Activated B cell treated with CpG ODN at 0.5 μM for 24 hours (primary cell): ENCODE measurements at places on chromosomes 5 and 9.

- no peak for DNase-seq
Measured at GRCh38 chr9:115520646-115521045, 402.7 kb upstream of the TNC start.

GRCh38 chr9:17739736-17740135, 160.9 kb downstream of the SH3GL2 start:
- DNase-seq = no peak

- no peak for DNase-seq
Measured at GRCh38 chr9:73038613-73039012, 85.8 kb upstream of the ALDH1A1 start.

- DNase-seq = no peak
Measured at GRCh38 chr9:110918316-110919049, 119.8 kb downstream of the LPAR1 start.

- DNase-seq = no peak
Measured at GRCh38 chr5:110338341-110339083, 388.0 kb downstream of the TMEM232 start.

GRCh38 chr9:84670138-84671041, 861 bp downstream of the NTRK2 start:
- no peak for DNase-seq

DNA sequence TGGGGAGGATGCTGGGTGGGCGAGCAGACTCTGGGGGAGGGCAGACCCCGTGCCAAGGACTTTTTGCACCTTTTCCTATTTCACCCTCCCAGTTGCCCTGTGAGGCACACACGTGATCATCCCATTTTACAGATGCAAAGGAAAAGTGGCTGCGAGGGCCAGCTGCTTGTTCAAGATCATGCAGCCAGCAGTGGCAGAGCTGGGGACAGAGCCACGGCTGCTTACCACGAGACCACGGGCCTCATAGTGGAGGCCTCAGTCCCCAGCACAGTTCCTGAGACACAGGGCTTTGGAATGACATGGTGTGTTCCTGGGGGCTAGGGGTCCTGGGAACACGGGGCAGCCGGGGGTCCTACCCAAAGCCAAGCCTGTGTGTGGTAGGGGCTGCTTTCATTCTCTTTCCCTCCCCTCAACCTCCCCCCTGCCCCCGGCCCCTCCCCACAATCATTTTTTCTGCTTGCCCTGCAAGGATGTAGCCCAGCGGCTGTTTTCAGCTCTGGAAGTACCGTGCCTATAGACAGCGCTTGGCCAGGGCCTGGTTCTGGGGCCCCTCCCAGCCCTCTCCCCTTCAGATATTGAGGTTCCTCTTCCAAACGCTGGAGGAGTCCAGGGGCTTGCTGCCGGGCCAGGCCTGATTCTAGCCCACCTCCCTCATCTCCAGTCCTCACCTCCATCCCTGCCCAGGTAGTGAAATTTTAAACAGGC, 58.5 kb upstream of the IER5L start:
- DNase-seq = no peak

DNA sequence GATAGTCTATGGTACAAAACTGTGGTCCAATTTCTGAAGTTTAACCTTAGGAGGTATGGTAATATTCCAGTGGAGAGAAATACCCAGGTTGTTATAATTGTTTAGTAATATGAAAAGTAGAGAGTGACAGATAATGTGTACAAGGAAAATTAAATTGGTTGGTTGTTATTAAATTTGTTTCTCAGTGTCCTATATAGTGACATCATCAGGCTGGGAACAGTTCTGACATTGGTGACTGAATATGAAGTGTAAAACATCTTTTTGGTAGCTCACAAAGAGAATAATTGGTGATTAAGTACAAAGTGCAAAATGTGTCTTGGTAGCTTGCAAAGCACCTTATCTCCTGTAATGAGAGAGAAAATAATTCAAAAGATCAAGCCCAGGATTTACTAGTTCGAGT, 1806.1 kb upstream of the CDH6 start:
- no peak for DNase-seq

DNA sequence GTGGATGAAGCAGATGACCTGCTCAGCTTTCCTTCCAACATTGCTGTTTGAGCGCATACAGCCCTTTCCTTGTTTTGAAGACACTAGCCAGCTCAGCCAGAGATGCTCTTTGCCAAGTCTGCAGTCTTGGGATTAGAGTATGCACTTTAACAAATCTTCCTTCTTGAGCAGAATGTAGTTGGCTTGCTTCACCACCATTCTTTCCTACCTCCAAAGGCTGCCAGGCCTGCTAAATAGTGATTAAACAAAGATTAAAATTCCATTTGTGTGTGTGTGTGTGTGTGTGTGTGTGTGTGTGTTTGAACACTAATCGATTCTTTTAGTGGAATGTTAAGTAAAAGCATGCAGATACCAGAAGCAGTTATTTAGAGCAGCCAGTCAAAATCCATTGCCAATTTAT, 97.6 kb downstream of the GALNT10 start:
- no peak for DNase-seq

DNA sequence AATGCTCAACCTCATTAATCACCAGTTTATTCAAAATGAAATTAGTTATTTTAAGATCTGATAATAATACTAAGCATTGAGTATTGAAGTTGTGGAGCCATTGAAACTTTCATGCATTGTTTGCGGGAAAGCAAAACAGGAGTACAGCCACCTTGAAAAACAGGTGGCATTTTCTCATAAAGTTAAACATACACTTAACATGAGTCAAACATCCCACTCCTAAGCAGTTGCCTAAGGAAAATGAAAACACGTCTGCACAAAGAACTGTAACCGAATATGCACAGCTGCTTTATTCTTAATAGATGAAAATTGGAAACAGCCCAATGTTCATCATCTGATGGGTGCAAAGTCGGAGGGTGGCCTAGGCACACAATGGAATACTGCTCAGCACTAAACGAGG, 177.3 kb downstream of the IRX2 start:
- no peak for DNase-seq

DNA sequence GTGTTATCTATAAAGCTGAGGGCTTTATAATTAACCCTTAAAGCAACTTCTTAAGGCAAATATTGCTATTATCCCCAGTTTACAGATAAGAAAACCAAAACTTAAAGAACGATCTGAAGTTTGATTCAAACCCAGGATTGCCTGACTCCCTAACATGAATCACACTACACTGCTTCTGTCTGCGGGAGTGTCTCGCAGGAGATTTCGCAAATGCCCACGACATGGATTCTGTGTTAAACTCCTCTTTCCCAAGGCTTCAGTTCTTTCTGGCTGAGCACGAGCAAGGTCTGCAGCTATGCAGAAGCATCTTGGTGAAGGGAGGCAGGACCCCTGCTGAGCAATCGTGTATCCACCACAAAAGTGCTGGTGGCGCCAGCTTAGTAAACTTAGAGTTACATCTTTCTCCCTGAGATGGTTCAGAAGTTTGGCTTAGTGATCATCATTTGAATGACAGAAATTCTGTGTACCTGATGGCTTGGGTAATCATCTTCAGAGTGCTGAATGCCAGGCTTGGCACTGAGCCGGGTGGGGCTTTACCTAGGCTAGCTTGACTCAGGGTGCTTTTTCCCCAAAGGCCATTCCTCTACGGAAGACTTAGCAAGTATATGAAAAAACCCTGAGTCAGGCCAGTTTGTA, 81.4 kb upstream of the PIK3R1 start:
- DNase-seq = no peak

GRCh38 chr9:115018547-115019435, 88.4 kb upstream of the TNFSF8 start:
- DNase-seq = no peak

- no peak for DNase-seq
Measured at GRCh38 chr5:128002425-128002824, 81.1 kb upstream of the SLC12A2 start.

DNA sequence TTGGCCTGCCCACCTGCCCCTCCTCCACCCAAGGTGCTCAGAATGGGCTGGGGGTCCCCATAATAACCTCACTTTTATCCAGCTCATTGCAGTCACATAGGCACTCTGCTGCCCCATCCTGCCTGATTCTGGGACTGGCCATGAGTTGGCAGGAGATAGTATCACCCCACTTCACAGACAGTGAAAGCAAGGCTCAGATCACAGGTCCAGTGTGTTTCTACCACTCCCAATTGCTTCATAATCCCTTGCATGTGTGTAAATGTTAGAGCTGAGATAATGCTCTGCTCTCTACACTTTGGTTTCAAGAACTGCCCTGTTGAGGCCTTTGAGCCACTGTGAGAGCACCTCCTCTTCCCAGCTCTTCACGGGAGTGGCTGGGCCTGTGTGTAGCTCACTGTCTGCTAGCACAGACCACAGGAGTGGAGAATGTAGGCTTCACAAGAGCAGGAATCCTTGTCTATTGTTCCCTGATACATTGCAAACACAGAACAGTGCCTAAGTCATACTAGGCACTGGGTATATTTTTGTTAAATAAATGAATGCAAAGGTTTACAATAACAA, 8.4 kb downstream of the PCYOX1L start:
- DNase-seq = no peak

DNA sequence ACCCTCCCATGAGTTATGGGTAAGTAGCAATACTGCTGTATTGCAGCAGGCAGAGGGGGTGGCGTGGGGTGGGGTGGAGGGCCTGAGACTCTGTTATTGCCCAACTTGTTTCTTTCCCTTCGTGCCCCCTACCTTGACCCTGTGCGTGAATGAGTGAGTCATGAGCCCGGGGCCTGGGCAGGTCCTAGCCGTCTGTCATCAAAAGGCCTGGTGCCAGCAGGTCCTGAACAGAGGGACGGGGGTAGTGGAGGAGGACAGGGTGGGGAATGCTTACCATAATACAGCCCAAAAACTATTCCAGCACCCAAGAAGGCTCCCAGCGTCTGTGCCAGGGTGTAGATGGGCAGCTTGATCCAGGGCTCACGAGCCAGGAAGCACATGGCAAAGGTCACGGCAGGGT, 4.3 kb downstream of the AQP3 start:
- no peak for DNase-seq

GRCh38 chr9:76654051-76654461, 110.2 kb upstream of the PCA3 start:
- no peak for DNase-seq

DNA sequence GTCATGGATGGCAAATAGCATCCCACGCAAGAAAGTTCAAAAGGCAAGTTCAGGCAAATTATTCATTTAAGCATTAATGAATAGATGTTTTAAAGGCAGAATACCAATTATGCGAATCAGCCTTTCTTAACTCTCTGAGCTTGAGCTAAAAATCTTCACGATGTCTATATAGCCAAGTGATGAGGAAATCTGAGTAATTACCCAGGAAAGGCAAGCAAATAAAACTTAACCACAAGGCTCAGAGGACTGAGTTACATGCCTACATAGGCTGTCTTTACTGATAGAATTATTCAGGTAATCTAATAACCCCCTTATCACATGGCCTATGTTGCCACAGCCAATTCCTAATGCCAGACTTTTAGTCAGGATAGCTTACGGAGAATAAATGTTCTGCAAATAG, 120.8 kb upstream of the MTAP start:
- DNase-seq = no peak

GRCh38 chr9:33329117-33329563, 38.8 kb downstream of the NFX1 start:
- no peak for DNase-seq

- no peak for DNase-seq
Measured at GRCh38 chr9:132637351-132637750, 32.4 kb downstream of the DDX31 start.

DNA sequence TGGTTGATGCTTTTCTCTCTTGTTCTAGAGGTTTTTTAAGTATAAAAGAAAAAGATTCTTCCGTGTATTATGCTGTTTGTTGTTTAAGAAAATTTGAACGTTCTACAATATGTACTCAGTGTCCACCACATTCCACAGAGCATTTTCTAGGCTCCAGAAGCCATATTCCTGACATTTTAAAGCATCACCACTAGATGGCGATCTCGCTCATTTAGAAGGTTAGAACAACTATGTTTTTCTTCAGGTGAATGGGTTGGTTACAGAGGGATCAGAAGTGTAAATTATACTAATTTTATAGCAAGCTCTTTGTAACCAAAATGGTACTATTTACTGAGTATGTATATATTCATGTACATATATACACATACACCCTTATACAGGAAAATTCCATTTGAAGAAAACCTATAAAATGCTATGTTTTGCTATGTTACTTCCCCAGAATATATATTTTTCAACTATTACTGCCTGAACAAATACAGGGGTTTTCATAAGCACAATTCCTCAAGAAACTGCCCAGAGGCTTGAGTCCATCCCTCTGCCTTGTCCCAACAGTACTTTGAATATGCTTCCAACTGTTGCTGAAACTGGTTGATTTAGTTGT, 284.3 kb downstream of the CCDC171 start:
- DNase-seq = no peak

GRCh38 chr5:41772056-41772455, 98.2 kb downstream of the OXCT1 start:
- DNase-seq = no peak

GRCh38 chr9:3936520-3937235, 363.2 kb downstream of the GLIS3 start:
- no peak for DNase-seq

DNA sequence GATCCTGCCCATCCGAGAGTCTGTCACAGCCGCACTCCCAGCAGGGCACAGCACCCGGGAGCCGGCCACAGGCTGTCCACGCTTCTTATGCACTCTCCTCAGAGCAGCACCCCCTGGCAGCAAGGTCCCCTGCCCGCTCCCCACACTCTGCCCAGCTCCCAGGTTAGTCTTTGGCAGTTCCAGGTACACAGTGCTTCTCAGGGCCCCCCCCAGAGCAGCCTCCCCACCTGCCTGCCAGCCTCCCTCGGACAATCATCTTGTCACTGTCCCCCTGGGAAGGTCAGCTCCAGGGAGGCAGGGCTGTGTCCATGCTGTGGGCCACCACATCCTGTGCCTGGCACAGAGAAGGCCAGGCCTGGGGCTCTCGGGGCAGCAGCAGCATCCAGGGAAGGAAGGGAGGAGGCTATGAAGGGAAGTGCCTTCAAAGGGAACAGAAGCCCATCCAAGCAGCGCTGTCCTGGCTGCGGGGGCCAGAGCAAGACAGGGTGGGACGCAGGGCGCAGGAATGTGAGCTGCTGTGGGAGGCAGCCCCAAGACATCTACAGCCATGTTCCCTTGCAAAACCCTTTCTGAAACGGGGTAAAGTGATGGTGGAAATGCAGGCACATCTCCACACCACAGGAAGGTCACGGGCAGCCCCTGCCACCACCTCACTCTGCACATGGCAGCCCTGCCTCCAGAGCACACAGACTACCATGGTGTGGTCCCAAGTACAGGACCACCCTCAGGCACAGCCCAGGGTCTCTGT, 68.6 kb upstream of the ADAMTS2 start:
- DNase-seq = no peak

GRCh38 chr9:114310471-114311450, 12.1 kb upstream of the ORM1 start:
- DNase-seq = no peak

GRCh38 chr5:147072622-147073021, 162.2 kb upstream of the STK32A start:
- no peak for DNase-seq

- no peak for DNase-seq
Measured at GRCh38 chr5:154937186-154937717, 759 bp downstream of the GEMIN5 start.

- no peak for DNase-seq
Measured at GRCh38 chr9:16145196-16145950, 592.5 kb downstream of the CCDC171 start.

GRCh38 chr5:142314606-142315005, 10.2 kb downstream of the SPRY4 start:
- DNase-seq = no peak

- no peak for DNase-seq
Measured at GRCh38 chr5:124536333-124536732, 210.1 kb downstream of the ZNF608 start.
